ENCODE measurements at places on chromosomes 1 and 21. TPM values are rescaled to one million over a fixed set of nuclear protein-coding genes. Genes with fewer than 3 reads are reported as not detected.

DNA sequence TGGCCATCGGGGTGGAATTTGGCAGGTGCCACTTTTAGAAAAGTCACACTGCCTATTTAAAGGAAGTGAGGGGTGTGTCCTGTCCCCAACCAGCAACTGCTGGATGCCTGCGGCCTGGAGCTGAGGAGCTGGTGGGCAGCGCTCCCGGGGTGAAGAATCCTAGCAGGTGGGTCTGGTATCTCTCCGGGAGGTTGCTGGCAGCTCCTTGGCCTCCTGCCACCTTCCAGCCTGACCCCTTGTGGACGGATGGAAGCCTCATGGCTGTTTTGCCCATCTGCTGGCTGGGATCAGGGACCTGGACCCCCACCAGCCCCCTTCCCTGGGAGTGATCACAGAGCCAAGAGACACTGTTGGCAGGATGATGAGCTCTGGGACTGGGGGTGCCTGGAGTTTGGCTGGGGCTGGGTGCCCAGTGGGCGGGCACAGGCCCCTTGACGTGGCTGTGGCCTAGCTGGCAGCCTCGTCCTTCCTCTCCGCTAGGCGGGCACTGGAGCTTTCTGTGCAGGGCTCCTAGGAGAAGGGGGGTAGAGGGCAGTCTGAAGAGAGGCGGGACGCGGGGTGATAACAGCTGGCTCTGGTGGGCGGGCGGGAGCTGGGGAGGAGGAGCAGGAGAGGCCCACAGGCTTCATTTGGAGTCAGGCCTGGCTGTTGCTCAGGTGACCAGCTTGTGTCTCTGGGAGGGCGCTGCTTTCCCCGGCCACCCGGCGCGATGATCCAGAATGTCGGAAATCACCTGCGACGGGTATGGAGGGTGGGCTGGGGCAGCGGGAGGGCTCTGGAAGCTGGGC, at the start of gene ACOT11:
Gene ACOT11 (plus strand): TSS at position 628 of the 788 bp plus-strand sequence. CDS start 82 bp downstream, at position 710.
- no peaks in the 10 kb centered on the region for H3K36me3 ChIP-seq
- peak within 1 kb of the TSS; percentile 41 for H3K4me3 ChIP-seq
- peaks cover 28% of the 10 kb centered on the region for H3K4me1 ChIP-seq

GRCh38 chr1:52249831-52250230, 107.9 kb downstream of the ZFYVE9 start:
- DNase-seq: no peak
- no peaks in the 10 kb centered on the region for H3K36me3 ChIP-seq
- H3K4me3 ChIP-seq: no peak overlapping the region
- H3K27me3 ChIP-seq: no peaks in the 10 kb centered on the region
- no peak overlapping the region for H3K27ac ChIP-seq
- no peaks in the 10 kb centered on the region for H3K4me1 ChIP-seq

GRCh38 chr1:161988413-161988812, 35.3 kb downstream of the OLFML2B start:
- H3K27ac ChIP-seq: no peak overlapping the region
- no peaks in the 10 kb centered on the region for H3K4me1 ChIP-seq
- no peak for DNase-seq
- no peak overlapping the region for H3K4me3 ChIP-seq

- H3K4me1 ChIP-seq: peaks cover 8% of the 10 kb centered on the region
- H3K4me3 ChIP-seq: no peak overlapping the region
- no peaks in the 10 kb centered on the region for H3K27me3 ChIP-seq
- H3K27ac ChIP-seq: no peak overlapping the region
- no peak for DNase-seq
These were observed 6.2 kb upstream of the MUTYH start for GRCh38 chr1:45346473-45346872.

DNA sequence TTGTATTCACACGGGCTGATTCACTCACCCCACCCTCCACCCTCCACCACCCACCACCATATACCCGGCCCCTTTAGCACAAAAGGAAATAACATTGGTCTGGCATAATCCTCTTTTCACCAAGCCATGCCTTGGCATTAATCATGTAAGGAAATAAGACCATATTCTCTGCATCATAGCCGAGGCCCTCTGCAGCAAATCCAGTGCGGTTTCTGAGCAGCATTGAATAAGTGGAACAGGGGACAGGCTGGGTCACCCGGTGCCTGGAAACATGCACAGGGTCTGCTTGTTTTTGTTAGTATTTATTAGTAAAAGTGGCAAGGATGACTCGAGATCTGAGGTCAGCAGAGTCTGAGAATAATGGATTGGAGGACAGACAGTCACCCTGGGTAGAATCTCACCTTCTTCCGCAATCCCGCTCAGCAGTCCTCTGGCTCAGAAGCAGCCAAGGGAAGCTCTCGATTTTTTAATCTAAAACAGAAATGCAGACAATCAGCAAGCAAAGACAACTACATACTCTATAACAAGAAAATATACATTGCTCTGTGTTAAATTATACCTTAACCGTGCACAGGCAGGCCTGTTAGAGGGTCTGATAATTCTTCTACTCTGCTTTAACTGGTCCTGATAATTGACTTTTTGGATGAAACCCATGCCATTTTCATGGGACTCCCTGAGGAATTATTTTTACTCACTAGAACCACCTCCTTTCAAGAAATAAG, 52.4 kb upstream of the CDC42BPA start:
- H3K27me3 ChIP-seq: no peaks in the 10 kb centered on the region
- H3K36me3 ChIP-seq: no peaks in the 10 kb centered on the region
- DNase-seq: no peak
- H3K27ac ChIP-seq: no peak overlapping the region
- peaks cover 9% of the 10 kb centered on the region for H3K4me1 ChIP-seq
- no peak overlapping the region for H3K4me3 ChIP-seq

GRCh38 chr1:205422993-205423642, 1.3 kb upstream of the LEMD1 start:
- no peak overlapping the region for H3K27ac ChIP-seq
- no peak for DNase-seq
- H3K4me1 ChIP-seq: peaks cover 11% of the 10 kb centered on the region
- peaks cover 34% of the 10 kb centered on the region for H3K27me3 ChIP-seq
- H3K4me3 ChIP-seq: no peak overlapping the region

Gene REN
- polyA plus RNA-seq: not detected

Gene PLEKHN1
- not detected for polyA plus RNA-seq
